ENCODE measurements at places on chromosomes 5 and 9. TPM values are rescaled to one million over a fixed set of nuclear protein-coding genes. Genes with fewer than 3 reads are reported as not detected.

DNA sequence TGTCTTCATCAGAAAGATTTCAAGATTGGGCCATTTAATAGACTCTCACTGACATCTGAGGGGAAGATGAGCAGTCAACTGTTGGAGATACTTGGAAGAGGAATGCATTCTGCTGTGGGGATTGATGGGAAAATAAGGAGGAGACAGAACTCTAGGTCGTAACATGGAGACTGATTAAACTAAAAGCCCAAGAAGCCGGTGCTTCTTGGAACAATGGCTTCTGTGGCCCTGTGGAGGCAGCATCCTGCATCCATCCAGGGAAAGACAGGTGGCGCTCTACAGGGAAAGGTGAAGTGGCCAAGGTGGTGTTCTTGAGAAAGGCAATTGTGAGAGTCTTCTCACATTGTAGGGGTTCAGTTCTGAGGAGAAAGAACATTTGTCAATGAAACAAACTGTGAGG is 31.3 kb downstream of the ZFAND5 start:
- DNase-seq, result no peak

DNA sequence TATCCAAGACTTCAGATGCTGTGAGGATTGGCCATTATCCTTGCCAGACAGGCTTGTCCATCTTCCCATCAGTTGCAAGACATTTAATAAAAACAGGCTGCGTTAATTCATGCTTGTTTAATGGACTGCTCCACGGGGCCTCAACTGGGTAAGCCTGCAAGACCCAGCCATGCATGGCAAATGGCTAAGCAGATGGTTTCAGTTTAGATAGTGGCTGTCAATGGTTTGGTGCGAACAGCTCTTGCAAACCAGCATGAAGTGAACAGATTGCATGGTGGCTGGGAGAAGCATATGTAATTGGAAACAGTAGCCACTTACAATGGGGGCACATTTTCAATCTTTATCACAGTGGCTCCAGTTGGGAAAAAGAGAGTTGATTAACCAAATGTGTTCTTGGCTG is 628.2 kb upstream of the KLF4 start:
- DNase-seq, result no peak

Gene INSL6
- not detected for total RNA-seq

DNA sequence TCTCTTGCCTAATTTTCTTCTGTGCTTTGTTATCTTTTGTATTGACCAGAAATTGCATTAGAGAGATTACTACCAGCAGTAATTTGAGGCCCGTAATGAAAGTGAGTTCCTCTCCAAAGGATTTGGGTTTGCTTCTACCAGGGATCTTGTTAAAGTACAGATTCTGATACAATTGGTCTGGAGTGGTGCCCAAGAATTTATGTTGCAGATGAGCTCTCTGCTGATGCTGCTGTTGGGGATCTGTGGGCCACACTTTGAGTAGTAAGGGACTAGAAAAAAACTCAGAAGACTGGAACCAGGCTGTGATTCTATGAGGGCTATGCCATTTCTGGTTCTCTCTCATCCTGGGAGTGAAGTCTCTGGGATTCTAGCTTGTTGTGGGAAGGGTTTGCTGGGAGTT is 192.2 kb downstream of the SEC61B start:
- no peak for DNase-seq

Data from Right ventricle myocardium superior (tissue), 1 donor.